C1 segment of cervical spinal cord (tissue), 14 donors: ENCODE measurements at places on chromosomes 1 and 21.
A peak's percentile ranks its signal among the peaks of the same experiment; 100 is the strongest.

GRCh38 chr1:229370601-229371021 is 27.8 kb upstream of the CCSAP start:
- no peak for DNase-seq

GRCh38 chr1:108149796-108150467 is 50.2 kb downstream of the SLC25A24 start:
- no peak for DNase-seq

DNA sequence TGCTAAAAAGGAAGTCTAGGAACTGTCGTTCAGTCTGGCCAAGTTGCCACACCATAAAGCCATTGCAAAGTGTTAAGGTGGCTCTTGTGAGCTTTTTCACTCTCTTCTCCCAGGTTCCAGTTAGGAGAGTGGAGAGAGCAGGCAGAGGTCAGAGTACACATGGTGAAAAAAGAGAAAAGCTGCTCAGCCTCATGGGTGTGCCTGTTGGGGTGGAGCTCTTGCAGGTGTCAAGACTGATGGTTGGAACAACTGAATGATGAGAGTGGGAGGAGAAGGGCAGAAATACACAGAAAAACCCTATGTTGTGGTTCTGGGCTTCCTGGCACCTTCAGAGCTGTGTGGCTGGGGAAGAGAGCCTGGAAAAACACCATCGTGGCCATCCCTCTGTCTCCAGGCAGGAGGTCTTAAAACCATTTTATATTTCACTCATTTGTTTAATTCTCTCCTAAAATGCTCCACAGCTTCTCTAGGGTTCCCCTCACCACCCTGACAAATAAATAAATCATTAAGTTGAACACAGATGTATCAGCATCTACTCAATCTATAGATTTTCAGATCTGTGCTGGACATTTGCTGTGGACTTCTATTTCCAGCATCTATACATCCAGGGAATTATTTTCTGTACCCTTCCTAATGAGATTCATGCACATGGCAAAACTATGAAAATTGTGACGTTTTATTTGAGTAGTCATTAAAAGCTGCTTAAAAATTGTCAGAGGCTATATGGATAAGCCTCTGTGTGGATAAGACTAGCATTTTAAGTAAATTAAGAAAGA is 17.5 kb downstream of the UBASH3A start:
- no peak for DNase-seq

- no peak for DNase-seq
Measured at GRCh38 chr1:199044191-199044590, 405.4 kb downstream of the PTPRC start.

DNA sequence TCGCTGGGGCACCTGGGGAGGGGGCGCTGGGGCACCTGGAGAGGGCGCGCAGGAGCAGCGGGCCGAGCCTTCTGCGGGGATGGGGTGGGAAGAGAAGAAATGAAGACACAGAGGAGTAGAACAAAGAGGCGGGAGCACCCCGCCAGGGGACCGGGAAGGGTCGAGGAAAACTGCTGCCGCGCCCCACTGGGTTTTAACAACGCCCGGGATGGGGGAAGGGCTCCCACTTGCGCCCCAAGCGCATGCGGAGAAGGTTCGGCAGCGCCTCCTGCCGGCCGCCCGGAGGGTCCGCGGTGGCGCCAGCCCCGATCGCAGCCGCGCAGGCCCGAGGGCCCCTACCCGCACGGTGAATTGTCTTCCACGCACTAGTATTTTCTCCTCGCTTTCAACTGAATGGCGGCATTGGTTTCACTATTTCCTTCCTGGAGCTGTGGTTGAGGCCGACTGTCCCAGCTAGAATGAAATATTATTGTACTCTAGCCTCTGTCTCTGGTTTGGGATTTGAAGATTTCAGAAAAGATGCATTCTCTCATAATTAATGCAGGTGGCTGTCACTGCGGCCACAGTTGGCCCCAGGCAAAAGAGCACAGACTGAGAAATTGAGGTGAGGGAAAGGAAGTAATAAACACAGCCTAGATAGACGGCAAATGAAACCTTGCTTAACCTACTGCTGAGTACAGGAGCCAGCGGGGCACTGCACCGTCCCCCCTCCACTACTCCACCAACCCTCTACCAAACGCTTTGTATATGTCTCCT is 57.3 kb downstream of the MAB21L3 start:
- peak; percentile 45 for DNase-seq

GRCh38 chr1:70426154-70427131 is 15.4 kb downstream of the CTH start:
- no peak for DNase-seq
